ENCODE measurements at places on chromosomes 2 and 18. TPM values are rescaled to one million over a fixed set of nuclear protein-coding genes. Genes with fewer than 3 reads are reported as not detected.

SAG gene
- not detected for total RNA-seq

DNA sequence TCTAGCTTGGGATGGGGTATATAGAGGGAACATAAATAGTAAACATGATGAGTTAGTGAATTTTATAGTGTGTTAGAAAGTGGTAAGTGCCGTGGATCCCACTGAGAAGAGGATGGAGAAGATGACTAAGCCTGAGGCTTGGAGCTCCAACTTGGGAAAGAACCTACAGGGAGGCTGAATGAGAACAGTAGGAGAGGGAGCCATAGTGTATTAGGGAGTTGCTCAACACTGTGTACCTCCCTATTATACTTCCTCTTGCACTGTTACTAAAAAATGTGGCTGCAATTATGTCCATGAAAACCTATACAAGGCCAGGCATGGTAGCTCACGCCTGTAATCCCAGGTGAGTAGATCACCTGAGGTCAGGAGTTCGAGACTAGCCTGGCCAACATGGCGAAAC lies 2.9 kb upstream of the SLC19A3 start:
- DNase-seq, result no peak

DNA sequence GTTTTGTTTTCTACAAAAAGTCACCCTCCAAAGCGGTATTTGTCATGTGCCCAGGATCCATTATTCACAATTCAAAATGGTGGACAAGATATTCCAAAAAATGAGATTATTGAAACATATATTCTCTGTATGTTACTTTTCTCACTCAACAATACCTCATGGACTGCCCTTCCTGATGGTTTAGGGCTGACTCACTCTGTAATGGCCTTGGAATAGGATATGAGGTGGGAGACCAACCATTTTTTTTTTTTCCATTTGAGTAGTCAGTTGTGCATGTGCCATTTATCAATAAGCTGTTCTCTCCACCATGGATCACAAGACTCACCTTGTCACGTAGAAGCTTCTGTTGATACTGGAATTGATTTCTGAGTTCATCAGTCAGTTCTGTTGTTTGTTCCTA lies 64.5 kb downstream of the LYPD6 start:
- DNase-seq, result no peak

GRCh38 chr2:82853299-82853698 lies 1605.8 kb downstream of the SUCLG1 start:
- DNase-seq, result no peak

DNA sequence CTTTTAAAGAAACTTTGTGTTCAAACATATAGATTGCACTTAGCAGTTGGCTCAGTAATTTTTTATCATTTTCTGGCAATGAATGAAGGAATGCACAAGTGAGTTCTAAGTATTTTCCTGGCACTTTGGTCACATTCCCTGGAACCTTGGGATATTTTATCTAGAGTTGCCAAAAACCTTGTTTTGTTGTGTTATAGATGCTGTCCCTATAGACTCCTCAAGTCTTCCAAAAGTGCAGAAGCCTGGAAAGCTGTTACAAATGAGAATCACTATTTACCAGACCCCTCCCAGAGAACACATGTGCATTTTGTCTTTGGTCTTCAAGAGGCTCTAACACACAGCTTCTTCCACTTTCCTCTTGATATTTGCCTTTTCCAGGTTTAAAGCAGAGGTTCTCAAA lies 108.3 kb downstream of the RND3 start:
- no peak for DNase-seq

DNA sequence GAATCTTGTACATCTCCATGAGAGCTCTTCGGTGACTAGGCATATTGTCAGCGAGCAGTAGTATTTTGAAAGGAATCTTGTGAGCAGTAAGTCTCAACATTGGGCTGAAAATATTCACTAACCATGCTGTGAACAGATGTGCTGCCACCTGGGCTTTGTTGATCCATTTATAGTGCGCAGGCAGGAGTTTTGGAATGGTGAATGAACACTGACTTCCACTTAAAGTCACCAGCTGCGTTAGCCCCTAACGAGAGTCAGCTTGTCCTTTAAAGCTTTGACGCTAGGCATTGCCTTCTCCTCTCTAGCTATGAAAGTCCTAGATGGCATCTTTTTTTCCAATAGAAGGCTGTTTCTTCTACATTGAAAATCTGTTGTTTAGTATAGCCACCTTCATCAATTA lies 4.1 kb downstream of the ASB1 start:
- no peak for DNase-seq
